Aortic smooth muscle cell (primary cell): ENCODE measurements at places on chromosomes 4 and X. TPM values are rescaled to one million over a fixed set of nuclear protein-coding genes. Genes with fewer than 3 reads are reported as not detected.

GALNT7 gene
- 28.4 and 34.6 TPM in 2 replicates for total RNA-seq

UCP1 gene
- not detected in 2 replicates for total RNA-seq

KLHL15 gene
- total RNA-seq: 7.8 and 9.5 TPM in 2 replicates

MAGEA3 gene
- total RNA-seq: not detected in 2 replicates

SPINK2 gene
- not detected in 2 replicates for total RNA-seq

CLCN4 gene
- total RNA-seq: 5.8 and 6.3 TPM in 2 replicates
